HuH-7 (cell line): ENCODE measurements at places on chromosomes 11 and 22.

- no peak for DNase-seq
Observed at GRCh38 chr11:69035946-69036340, 12.8 kb upstream of the TPCN2 start.

DNA sequence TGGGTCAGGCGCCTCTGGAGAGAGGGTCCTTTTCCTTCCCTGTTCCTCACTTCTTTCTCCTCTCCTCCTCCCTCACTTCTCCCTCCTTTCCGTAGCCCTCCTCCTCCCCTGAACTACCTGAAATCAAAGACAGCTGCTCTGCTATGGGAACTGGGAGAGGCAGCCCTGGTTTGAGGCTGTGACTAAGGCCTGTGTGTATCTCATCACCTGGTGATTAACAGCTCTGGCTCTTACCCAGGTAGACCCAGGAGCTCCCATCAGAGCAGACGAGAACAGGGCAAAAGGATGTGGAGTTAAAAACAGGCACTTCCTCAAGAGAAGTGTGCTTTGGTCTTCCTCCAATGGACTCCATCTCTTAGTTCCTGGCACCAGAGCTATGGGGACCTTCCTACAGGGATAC is 5.8 kb downstream of the ISX start:
- no peak for DNase-seq

- no peak for DNase-seq
Observed at GRCh38 chr11:73498343-73498742, 99.6 kb downstream of the FAM168A start.

GRCh38 chr22:25760848-25761595 is 19.0 kb downstream of the MYO18B start:
- no peak for DNase-seq

- DNase-seq, result no peak
Observed at GRCh38 chr22:22469527-22469926, 39.0 kb downstream of the ZNF280B start.

DNA sequence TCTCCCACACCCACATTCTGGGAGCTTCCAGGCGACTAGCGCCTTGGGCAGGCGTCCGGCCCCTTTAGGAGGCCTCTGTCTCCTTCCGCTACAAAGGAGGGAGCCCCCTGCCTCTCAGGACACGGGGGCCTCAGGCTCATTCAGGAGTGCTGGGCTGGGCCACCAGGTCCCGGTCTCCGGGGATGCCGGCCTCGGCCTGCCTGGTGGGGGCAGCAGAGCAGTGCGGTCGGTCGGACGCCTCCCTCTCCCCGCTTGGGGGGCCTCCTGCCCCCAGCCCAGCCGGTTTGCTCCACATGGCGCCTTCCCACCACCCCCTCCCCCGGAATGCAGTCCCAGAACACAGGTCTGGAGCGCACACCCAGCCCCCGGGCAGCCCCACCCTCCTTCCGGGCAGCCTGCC is 21.9 kb downstream of the MRPL23 start:
- DNase-seq, result no peak

- no peak for DNase-seq
Observed at GRCh38 chr11:64028398-64029115, 7.2 kb upstream of the FLRT1 start.

- DNase-seq, result no peak
Observed at GRCh38 chr11:132590554-132590953, 941.7 kb downstream of the OPCML start.

DNA sequence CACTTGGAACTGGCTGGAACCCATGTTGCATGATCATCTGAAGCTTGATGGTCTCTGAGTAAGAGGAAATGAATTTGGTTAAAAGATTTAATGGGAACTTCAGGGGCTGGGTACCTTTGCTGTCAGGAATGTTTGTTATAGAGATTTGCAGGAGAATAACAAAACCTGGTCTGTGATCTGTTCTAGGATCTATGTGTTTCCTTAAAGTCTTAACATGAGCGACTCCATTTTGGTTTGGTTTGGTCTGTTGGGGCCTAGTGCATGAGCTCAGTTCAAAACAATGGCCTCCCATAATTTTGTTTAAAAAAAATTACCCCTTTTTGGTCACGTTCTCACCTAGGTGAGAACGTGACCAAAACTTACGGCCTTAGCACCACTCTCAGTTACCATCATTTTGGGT is 28.1 kb downstream of the TSKU start:
- no peak for DNase-seq

- no peak for DNase-seq
Observed at GRCh38 chr11:128520206-128520887, 67.0 kb downstream of the ETS1 start.

- DNase-seq, result no peak
Observed at GRCh38 chr11:69425895-69426544, 55.4 kb upstream of the LINC01488 start.

DNA sequence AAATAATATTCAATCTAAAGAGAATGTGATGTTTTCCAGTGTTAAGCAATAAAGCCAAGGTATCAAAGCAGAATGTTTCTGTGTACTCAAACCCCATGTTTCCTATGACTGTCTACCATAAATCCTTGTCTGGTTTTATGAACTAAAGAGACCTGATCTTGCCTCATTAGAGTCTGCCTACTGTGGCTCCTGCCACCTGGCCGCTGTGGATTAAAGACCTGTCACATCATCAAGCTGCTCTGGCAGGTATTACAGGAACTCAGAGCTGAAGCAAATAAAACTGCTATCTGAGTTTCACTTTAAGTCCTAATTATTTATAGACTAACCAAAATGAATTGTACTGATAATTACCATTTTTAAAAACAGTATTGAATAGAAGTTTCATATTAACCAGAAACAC is 207.8 kb upstream of the CCDC90B start:
- DNase-seq, result no peak

- no peak for DNase-seq
Observed at GRCh38 chr22:26890870-26891269, 233.5 kb downstream of the MIAT start.

GRCh38 chr11:119590651-119591351 is 138.2 kb downstream of the NECTIN1 start:
- no peak for DNase-seq

- DNase-seq, result no peak
Observed at GRCh38 chr22:44225091-44225689, 44.5 kb downstream of the PARVG start.

- peak; percentile 35 for DNase-seq
Observed at GRCh38 chr22:18078329-18079041, 695 bp downstream of the PEX26 start.

DNA sequence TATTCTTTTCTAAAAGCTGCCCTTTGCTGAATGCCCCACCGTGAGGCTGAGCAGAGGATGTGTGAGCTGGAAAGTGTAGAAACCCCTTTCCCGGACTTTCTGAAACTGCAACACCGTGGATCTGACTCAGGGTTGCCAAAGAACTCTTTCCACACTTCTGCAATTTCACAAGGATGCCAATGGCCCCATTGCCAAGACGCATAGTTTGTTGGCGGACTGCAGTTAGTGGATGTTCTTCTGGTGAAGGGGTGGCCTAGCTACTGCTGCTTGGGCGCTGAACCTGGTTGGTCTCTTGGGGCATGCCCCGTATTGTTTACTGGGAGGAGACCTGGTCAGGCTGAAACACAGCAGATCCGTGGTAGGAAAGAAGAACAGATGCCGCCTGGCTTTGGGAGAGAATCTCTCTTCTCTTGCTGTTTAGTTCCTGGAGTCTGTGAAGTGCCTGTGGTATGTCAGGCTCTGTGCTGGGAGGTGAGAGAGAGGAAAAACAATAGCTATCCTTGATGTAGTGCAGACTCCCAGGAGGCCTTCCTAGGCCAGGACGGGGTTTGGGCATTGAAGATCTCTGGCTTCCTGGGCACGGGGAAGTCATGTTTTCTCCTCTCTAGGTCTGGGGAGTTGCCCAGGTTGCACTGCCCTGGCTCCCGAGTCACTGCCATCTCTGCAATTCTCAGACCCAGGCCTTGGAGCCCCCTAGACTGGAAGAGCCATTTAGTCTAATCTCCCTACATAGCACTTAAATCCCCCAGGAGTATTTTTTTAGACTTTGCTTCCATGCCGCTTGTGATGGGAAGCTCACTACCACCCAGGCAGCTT is 26.9 kb downstream of the CD82 start:
- no peak for DNase-seq

DNA sequence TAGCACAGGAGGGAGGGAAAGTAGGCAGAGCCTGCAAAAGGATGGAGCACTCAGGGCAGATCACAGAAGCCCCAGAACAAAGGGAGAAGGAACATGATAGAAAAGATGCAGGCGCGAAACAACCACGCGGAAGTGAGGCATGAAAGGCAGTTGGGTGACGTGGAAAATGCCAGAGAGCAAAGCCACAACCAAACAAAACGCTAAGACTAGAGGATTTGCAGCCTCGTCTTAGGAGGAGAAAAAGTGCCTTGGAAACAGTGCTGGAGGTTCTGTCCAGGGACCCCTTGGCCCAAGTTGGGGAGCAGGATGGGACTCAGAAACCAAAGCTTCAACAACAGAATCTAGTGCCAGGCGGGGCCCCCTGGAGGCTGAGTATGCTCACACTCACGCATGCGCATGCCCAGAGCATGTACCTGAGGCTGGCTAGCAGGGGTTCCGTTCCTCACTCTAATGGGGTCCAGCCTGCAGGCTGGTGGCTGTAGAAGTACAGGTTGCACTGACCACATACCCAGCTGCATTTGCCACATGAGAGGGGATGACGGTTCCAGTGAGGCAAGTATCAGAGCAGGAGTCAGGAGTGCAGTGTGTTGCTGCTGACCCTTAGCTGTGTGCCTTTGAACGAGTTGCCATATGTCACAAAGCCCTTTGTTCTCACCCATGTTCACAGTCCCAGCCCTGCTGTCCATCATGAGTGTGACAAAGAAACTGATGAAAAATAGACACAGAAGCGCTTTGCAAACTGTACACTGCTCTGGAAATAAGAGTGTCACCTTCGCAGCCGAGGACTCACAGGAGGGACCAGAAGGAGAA is 568.6 kb upstream of the CADM1 start:
- peak; percentile 16 for DNase-seq

DNA sequence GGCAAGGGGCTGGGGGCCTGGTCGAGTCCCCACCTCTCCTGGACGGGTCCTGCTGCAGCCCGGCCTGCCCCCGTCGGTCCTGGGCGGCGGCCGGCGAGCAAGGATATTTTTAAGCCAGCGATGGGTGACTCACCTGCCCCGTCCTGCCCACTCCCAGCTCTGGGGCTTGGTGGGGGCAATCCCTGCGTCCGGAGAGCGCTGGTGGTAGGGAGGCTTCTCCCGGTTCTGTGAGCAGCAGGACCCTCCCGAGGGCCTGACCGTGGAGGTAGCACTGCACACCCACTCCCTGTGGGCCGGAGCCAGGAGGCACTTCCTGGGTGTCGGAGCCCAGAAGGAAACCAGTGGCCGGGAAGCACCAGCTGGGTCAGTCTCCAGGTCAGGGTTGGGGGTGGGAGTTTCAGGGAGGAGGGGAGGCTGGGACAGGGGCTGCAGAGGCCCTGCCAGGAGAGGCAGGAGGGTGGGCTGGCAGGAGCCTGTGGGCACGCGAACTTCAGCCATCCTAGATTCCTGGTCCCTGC is 467 bp downstream of the EPS8L2 start:
- no peak for DNase-seq
